ENCODE measurements at places on chromosomes 16 and 17. TPM values are rescaled to one million over a fixed set of nuclear protein-coding genes. Genes with fewer than 3 reads are reported as not detected.
A peak's percentile ranks its signal among the peaks of the same experiment; 100 is the strongest.

- H3K27me3 ChIP-seq, result no peaks in the 10 kb centered on the region
- H3K36me3 ChIP-seq, result peaks cover 45% of the 10 kb centered on the region
- DNase-seq, result no peak
- no peak overlapping the region for H3K27ac ChIP-seq
Observed at GRCh38 chr17:17140590-17140980, 65.5 kb downstream of the PLD6 start.

SDR42E2 gene
- not detected for total RNA-seq

- peak overlapping the region; percentile 64 for H3K4me3 ChIP-seq
- no peaks in the 10 kb centered on the region for H3K4me1 ChIP-seq
- H3K27ac ChIP-seq, result no peak overlapping the region
- peaks cover 44% of the 10 kb centered on the region for H3K36me3 ChIP-seq
- peaks cover 22% of the 10 kb centered on the region for H3K27me3 ChIP-seq
Observed at GRCh38 chr16:67149276-67150046, 1.3 kb downstream of the B3GNT9 start.

SCIMP gene
- total RNA-seq, result not detected

MT1X gene
- 41.9 TPM for total RNA-seq

DNA sequence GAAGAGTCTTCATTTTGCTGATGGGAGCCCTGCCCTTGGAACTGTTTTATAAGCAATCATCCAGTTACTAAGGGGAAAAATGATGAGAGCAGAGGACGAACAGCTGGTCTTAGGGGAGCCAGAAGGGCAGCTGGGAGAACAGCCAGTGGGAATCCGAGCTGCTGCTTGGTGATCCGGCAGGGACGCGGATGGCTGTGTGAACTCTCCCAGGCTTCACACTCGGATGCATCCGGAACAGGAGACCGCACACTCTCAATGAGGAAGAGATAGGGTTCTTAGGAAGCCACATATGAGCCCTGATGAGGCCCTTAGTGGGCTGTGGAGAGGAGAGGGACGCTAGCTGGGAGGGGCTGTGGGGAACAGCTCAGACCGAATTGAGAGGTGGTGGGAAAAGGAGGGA, 5.0 kb upstream of the CACNG5 start:
- DNase-seq, result peak; percentile 59
- peak overlapping the region; percentile 71 for H3K4me3 ChIP-seq
- no peaks in the 10 kb centered on the region for H3K27me3 ChIP-seq
- H3K36me3 ChIP-seq, result no peaks in the 10 kb centered on the region

GRCh38 chr17:31738996-31739699, 119.9 kb downstream of the COPRS start:
- no peaks in the 10 kb centered on the region for H3K27me3 ChIP-seq
- DNase-seq, result no peak
- no peaks in the 10 kb centered on the region for H3K36me3 ChIP-seq
- H3K4me1 ChIP-seq, result no peaks in the 10 kb centered on the region
- no peak overlapping the region for H3K4me3 ChIP-seq

GRCh38 chr17:82216301-82217119, 3.9 kb upstream of the CCDC57 start:
- no peaks in the 10 kb centered on the region for H3K36me3 ChIP-seq
- peaks cover 4% of the 10 kb centered on the region for H3K27me3 ChIP-seq
- no peak overlapping the region for H3K27ac ChIP-seq
- H3K4me3 ChIP-seq, result no peak overlapping the region
- no peaks in the 10 kb centered on the region for H3K4me1 ChIP-seq

DNA sequence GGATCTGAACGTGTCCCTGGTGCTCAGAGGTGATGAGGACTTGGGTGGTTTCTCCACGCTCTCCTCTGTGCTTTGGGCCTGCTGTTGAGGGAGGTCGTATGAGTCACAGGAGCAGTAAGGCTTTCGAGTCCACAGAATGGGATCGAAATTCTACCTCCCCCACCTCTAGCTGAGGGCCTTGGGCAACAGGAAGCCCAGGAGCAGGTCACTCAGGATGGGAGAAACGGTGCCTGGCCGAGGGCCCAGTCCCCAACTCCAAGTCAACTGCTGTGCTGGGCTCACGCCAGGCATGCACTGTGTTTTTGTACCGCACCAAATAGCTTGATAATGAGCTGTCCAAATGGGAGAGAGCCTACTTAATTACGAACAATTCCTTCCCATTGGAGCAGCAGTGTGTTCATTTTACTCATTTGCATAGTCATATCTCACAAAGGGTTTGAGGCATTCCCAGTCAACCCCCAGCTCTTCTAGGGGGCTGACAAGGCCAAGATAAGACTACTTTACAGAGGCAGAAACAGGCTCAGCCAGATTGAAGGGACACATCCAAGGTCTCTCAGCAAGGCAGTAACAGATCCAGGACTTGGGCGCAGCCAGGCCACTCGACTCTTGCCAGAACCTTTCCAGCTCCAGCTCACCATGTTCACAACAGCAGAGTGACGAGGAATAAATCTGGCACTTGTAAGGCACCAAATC, 53.6 kb downstream of the WNT3 start:
- H3K27me3 ChIP-seq, result peaks cover 4% of the 10 kb centered on the region
- DNase-seq, result no peak
- no peaks in the 10 kb centered on the region for H3K36me3 ChIP-seq

ABCA8 gene
- not detected for total RNA-seq

DNA sequence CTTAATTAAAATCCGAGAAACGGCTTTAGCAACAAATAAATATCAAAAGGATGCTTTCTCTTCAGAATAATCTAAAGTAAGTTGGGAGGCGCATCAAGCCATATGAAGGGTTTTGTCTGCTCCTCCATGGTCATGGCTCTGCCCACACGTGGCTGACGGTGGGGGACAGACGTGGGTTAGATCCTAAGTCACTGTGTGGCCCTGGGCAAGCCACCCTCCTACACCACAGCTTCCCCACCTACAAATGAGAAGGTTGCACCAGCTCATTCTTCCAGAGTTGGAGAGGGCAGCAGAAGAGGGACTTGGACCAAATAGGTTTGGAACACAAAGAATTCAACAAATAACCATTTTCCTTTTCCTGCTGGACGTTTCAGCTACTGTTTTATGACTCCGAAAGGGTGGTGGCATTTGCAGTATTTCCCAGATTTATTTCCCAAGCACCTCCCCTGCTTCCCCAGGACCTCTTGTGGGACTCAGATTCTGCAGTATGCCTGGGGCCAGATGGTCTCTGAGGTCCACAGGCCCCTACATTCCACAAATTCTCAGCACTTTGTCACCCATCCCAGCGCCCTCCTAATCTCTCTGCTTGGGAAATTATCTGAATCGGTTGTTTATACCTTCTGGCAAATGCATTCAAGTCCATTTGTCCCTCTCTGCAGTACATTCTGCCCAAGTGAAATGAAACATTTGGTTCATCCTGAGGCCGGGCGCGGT, 17.8 kb downstream of the LRRC75A start:
- H3K27ac ChIP-seq, result no peak overlapping the region
- H3K36me3 ChIP-seq, result 0 out of 2 replicates have a peak, but pooled peaks cover 4% of the 10 kb centered on the region
- no peak overlapping the region for H3K4me3 ChIP-seq

DNA sequence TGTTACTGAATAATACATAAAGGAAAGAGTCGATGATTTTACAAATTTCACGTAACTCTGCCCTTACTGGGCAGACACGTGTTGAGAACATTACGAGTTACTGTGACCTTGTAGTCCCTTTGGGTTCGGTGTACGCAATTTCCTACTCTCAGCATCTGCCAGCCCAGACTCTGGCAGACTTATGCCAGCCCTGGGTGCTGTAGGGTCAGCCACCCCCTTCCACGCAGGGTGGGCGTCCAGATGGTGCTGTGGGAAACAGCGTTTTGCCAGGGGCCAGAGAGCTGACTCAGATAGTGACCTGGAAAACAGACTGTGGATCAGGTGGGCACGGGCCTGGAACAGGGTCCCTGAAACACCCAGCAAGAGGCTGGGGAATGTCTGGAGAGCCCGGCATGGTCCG, 148.9 kb downstream of the RPTOR start:
- no peak overlapping the region for H3K27ac ChIP-seq
- H3K4me1 ChIP-seq, result no peaks in the 10 kb centered on the region
- no peaks in the 10 kb centered on the region for H3K27me3 ChIP-seq
- H3K36me3 ChIP-seq, result no peaks in the 10 kb centered on the region

KRT24 gene
- total RNA-seq, result not detected

Measured in H9 (cell line).